Hair follicle dermal papilla cell (primary cell): ENCODE measurements at places on chromosomes 2 and 18. TPM values are rescaled to one million over a fixed set of nuclear protein-coding genes. Genes with fewer than 3 reads are reported as not detected.

Gene PARD6G
- 2.3 and 3.1 TPM in 2 replicates for total RNA-seq

Gene OSGEPL1
- total RNA-seq = 3.2 and 4.7 TPM in 2 replicates

Gene DQX1
- 0.16 TPM in 1 of 2 replicates, not detected in the other for total RNA-seq

Gene LRRC30
- not detected in 2 replicates for total RNA-seq
